HepG2 (cell line): ENCODE measurements at places on chromosomes 6 and 20. TPM values are rescaled to one million over a fixed set of nuclear protein-coding genes. Genes with fewer than 3 reads are reported as not detected.

The OARD1 gene
- total RNA-seq: 49.0 and 60.4 TPM in 2 replicates

The PLTP gene
- total RNA-seq: 7.0 and 16.9 TPM in 2 replicates

The PTCRA gene
- total RNA-seq: not detected in 2 replicates

The CST2 gene
- not detected in 2 replicates for total RNA-seq

The ADGRF4 gene
- total RNA-seq: not detected in 2 replicates

The ID1 gene
- total RNA-seq: 315 and 419 TPM in 2 replicates

The AVP gene
- total RNA-seq: not detected in 2 replicates

The GDAP1L1 gene
- total RNA-seq: not detected in 2 replicates

The MUC22 gene
- not detected in 2 replicates for total RNA-seq

The TASP1 gene
- 25.2 and 29.1 TPM in 2 replicates for total RNA-seq

The CRISP2 gene
- not detected in 2 replicates for total RNA-seq

The TPX2 gene
- total RNA-seq: 124 and 190 TPM in 2 replicates

The MYLK4 gene
- 0.15 and 0.29 TPM in 2 replicates for total RNA-seq

The TRPC4AP gene
- total RNA-seq: 136 and 161 TPM in 2 replicates

The HMGCLL1 gene
- total RNA-seq: not detected in 2 replicates

The HINT3 gene
- total RNA-seq: 22.8 and 33.0 TPM in 2 replicates

The KCNQ5 gene
- total RNA-seq: not detected in 2 replicates

The NRSN1 gene
- total RNA-seq: not detected in 2 replicates

The MLN gene
- total RNA-seq: not detected in 2 replicates

The CALHM5 gene
- not detected in 2 replicates for total RNA-seq

The BTNL2 gene
- total RNA-seq: not detected in 2 replicates

The GPX5 gene
- not detected in 2 replicates for total RNA-seq

The TREML2 gene
- not detected in 2 replicates for total RNA-seq

The HSPA12B gene
- not detected in 2 replicates for total RNA-seq

The BMP7 gene
- not detected in 2 replicates for total RNA-seq

The C6orf120 gene
- 24.9 and 29.9 TPM in 2 replicates for total RNA-seq

The SPAG4 gene
- total RNA-seq: 2.5 and 5.8 TPM in 2 replicates

The RIPPLY2 gene
- not detected in 2 replicates for total RNA-seq

The ADGB gene
- total RNA-seq: not detected in 2 replicates

The ALDH5A1 gene
- 27.6 and 32.5 TPM in 2 replicates for total RNA-seq

The REM1 gene
- not detected in 2 replicates for total RNA-seq

The EYA2 gene
- total RNA-seq: not detected in 2 replicates

The LY6G6F gene
- not detected in 2 replicates for total RNA-seq

The IL20RA gene
- not detected in 2 replicates for total RNA-seq

The MOG gene
- not detected in 2 replicates for total RNA-seq

The SPTLC3 gene
- total RNA-seq: 83.7 and 95.6 TPM in 2 replicates

The ABCF1 gene
- total RNA-seq: 98.9 and 104 TPM in 2 replicates

The ANKEF1 gene
- 8.6 and 11.8 TPM in 2 replicates for total RNA-seq

The EDN3 gene
- total RNA-seq: not detected in 2 replicates

The BTN1A1 gene
- total RNA-seq: not detected in 2 replicates

The SAMD3 gene
- total RNA-seq: not detected in 2 replicates

The SPATA25 gene
- 3.3 and 7.6 TPM in 2 replicates for total RNA-seq

The OVOL2 gene
- total RNA-seq: 0.21 and 0.31 TPM in 2 replicates

The OPRM1 gene
- not detected in 2 replicates for total RNA-seq

The BFSP1 gene
- 0.22 and 0.36 TPM in 2 replicates for total RNA-seq

The STK35 gene
- total RNA-seq: 29.8 and 34.9 TPM in 2 replicates

The RBPJL gene
- not detected in 2 replicates for total RNA-seq

The BICRAL gene
- 5.0 and 6.8 TPM in 2 replicates for total RNA-seq

The SLCO4A1 gene
- total RNA-seq: 23.8 and 55.5 TPM in 2 replicates

The TNNC2 gene
- total RNA-seq: 4.7 and 7.1 TPM in 2 replicates

The SLC44A4 gene
- total RNA-seq: 5.6 and 5.9 TPM in 2 replicates

The LAMA2 gene
- 0.11 and 0.91 TPM in 2 replicates for total RNA-seq

The SULF2 gene
- 29.1 and 50.9 TPM in 2 replicates for total RNA-seq

The NAA20 gene
- total RNA-seq: 82.8 and 114 TPM in 2 replicates

The BIRC7 gene
- 0.20 and 0.27 TPM in 2 replicates for total RNA-seq

The EBF4 gene
- 0.84 TPM in 1 of 2 replicates, not detected in the other for total RNA-seq

The PNLDC1 gene
- not detected in 2 replicates for total RNA-seq
